ENCODE measurements at places on chromosomes 11 and 22.

DNA sequence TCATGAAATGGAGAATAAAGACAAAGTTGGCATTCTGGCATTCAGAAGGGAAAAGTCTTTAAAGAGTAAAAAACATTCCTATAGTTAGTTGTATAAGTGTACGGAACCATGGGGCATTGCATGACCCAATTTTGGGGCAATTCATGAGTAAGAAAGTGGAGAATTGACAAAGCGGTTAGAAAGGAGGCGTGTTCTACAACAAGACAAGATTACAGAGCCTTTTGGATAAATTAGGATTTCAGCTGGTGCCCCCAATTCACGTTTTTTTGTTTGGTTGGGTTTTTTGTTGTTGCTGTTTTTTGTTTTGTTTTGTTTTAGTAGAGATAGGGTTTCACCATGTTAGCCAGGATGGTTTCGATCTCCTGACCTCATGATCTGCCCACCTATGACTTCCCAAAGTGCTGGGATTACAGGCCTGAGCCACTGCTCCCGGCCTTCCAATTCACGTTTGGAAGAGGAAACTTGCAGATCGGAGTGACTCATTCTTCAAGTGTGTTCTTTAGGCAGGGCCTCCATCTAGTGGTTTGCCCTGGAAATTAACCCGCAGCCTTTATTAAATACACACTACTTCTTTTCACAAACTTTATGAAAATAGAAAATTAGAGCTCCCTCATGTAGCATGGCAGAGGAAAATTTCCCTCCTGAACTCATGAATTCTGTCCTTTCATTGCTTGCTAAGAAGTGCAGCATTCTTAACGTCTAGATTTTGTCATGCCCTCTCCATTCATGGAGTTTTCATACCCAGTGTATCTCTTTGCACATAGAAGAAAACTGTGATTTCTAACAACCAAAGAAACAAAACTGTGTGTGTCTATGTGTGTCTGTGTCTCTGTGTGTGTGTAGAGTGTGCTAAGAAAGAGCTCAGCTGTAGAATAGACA is 118.1 kb downstream of the BBOX1 start:
- DNase-seq, result peak; percentile 63

DNA sequence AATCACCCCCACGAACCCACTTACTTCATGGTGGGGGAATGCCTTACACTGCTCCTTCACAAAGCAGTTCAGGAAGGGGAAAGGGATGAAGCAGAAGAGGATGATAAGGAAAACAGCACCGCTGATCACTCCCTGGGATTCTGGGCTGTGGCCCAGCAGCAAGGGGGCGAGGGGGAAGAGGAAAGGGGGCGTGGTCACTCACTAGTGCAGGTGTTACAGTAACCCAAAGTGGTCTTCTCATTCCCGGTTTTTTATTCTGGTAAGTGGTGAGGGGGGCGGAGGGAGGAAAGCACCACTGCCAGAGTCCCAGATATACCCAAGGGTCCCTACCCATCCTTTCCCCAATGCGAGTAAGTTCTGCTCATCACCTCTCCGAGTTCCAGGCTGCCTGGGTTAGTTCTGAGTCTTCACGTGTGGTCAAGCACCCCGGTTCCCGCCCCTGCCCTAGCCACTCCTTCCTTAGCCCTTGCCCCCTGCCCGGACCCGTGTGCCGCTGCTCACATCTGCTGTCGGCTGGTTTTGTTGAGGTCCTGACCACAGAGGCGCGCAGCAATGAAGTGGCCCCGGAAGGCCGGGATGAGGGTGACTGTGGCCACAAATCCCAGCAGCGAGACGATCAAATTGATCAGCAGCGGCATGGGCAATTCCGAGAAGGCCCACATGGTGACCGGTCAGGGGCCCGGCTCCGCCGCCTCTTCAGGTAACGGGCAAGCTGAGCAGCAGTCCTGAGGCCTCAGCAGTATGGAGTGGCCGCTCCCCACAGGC is 477 bp downstream of the DPAGT1 start:
- DNase-seq, result no peak

- DNase-seq, result no peak
Measured at GRCh38 chr22:24134090-24134846, 47.0 kb upstream of the SUSD2 start.

- peak; percentile 78 for DNase-seq
Measured at GRCh38 chr11:26326793-26327400, 5.0 kb upstream of the ANO3 start.

DNA sequence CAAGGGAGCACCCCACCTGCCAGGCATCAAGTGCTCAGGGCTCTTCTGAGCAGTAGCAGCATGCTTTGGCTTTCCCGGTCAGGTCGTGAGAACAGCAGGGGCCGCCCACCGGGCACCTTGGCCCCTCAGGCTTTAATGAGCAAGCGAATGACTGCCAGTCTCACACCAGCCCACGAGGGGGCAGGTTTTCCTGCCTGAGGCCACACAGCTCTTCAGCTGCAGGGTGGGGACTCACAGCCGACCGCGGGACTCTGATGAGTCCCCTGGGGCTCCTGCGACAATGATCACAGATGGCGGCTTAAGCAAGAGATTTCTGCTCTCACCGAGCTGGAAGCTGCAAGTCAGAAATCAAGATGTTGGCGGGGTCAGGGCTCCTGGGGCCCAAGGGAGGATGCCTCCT is 14.3 kb upstream of the FGF19 start:
- DNase-seq, result no peak

DNA sequence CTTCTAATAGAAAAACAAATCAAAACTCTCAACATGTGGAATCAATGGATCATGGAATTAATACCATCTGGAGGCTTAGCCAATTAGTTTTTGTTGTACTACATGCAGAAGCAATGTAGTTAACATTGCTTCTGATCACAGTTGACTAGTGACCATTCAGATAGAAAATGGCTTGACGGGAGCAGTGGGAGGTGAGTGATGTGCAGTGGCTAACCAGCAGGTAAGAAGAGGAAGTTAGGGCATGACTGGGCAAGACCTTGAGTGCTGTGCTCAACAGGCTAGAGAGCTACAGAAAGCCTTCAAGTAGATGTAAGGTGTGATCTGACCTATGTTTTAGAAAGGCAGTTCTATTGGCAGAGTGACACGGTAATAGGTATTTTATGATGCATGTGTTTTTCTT is 60.7 kb upstream of the ALKBH3 start:
- DNase-seq, result no peak

- DNase-seq, result no peak
Measured at GRCh38 chr22:39833610-39834009, 60.0 kb downstream of the ENTHD1 start.

DNA sequence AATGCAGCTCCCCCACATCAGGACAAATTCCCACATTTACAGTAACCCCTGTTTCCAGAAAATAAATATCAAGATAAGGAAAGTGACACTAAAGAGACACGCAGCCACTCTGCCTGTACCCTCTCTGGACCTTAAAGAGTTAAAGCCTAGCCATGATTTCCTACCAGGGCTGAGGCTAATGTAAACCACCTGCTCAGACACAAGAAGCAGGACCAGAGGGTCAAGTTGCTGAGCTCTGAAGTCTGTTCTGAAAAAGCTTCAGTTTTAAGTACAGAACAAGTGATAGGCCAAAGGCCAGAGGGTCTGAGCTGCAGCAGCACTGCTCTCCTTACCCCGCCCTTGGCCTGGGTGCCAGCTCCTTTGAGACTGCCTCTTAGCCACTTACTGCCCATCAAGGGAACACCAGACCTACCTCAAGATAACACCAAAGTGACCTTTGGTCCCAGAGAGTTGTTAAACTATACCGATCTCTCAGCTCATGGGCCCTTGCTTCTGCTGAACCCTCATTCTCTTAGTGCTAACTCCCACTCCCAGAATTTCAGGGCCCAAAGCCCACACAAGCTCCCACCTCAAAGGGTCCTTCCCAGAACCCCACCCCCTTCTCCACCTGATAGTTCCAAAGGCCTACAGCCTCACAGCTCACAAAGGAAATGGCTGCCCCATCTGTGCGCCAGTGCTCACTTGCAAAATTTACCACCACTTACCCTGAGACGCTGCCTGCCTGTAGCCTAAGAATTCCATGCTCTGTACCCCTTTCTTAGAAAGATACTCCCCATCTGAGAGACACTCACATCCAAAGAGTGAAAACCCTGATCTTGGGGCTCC is 40.5 kb downstream of the IL18BP start:
- no peak for DNase-seq

- no peak for DNase-seq
Measured at GRCh38 chr11:102464859-102465500, 12.4 kb upstream of the TMEM123 start.

GRCh38 chr11:118652681-118653181 is 26.7 kb downstream of the TREH start:
- no peak for DNase-seq

DNA sequence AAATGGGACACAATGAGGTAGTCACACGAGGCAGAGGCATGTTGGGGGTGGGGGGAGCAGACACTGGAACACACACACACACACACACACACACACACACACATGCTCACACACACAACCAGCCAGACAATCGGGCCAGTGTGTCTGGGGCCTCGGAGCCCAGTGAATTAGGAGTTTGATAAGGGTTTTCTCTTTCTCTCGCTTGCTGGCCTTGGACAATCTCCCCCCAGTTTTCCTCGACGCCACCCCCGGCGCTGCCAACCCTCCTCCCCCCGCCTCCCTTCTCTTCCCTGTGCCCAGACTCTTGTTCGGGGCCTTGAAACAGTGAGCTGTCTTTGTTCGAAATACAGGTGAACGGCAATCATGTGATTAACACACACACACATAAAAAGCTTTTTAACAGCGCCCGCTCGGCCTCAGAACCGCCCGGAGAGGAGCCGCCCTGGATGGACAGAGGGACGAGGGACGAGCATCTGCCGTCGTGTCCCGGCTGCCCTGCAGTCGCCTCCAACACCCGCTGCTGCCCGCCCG is 1.5 kb upstream of the SOX10 start:
- DNase-seq, result no peak
